ENCODE measurements at places on chromosomes 2 and 18. TPM values are rescaled to one million over a fixed set of nuclear protein-coding genes. Genes with fewer than 3 reads are reported as not detected.

Gene G6PC2
- total RNA-seq = not detected

- no peak overlapping the region for H3K4me3 ChIP-seq
- H3K27me3 ChIP-seq = peaks cover 3% of the 10 kb centered on the region
- no peaks in the 10 kb centered on the region for H3K4me1 ChIP-seq
These were observed 193.4 kb downstream of the LRRTM1 start for GRCh38 chr2:80111185-80111584.

DNA sequence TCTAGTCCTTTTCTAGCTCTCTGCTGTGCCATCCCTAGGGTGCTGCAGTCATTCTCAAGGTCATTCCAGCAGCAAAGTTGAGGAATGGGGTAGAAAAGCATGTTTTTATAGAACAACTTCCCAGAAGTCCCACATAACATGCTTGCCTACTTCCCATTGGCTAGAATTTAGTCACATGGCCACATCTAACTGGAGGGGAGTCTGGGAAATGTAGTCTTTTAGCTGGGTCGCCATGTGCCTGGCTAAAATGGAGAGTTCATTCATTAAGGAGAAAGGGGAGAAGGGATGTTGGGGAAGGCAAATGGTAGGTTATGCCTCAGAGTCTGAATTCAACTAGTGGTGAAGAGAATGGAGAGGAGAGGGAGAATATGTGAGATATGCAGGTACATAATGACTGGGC lies 85.7 kb downstream of the SLC4A3 start:
- peaks cover 2% of the 10 kb centered on the region for H3K27me3 ChIP-seq
- DNase-seq = no peak
- H3K36me3 ChIP-seq = peaks cover 5% of the 10 kb centered on the region
- H3K27ac ChIP-seq = no peak overlapping the region
- peak overlapping the region; percentile 8 for H3K4me3 ChIP-seq

DNA sequence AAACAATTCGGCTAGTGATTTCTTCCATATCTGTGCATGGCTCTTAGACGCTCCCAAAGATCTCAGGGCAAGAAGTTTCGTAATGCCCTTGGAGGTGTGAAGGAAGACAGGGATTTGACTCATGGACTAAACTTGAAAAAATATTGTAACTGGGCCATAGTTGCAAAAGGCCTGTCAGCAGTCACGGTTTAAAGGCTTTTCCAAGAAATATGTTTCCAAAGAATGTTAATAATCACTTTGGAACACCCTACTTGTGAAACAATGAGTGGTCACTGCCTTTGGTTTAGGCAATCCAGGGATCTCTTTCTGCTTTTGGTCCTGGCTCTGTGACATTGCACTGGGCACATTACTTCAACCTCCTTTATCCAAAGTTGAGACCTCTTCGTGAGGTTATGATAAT lies 102.5 kb upstream of the RASGRP3 start:
- no peak overlapping the region for H3K4me3 ChIP-seq
- H3K27me3 ChIP-seq = peaks cover 1% of the 10 kb centered on the region
- no peak for DNase-seq
- peaks cover 33% of the 10 kb centered on the region for H3K36me3 ChIP-seq

GRCh38 chr2:29104688-29105087 lies 10.5 kb upstream of the CLIP4 start:
- H3K27me3 ChIP-seq = no peaks in the 10 kb centered on the region
- no peak overlapping the region for H3K4me3 ChIP-seq
- no peaks in the 10 kb centered on the region for H3K36me3 ChIP-seq
- no peak overlapping the region for H3K27ac ChIP-seq
- no peak for DNase-seq
- no peaks in the 10 kb centered on the region for H3K4me1 ChIP-seq

DNA sequence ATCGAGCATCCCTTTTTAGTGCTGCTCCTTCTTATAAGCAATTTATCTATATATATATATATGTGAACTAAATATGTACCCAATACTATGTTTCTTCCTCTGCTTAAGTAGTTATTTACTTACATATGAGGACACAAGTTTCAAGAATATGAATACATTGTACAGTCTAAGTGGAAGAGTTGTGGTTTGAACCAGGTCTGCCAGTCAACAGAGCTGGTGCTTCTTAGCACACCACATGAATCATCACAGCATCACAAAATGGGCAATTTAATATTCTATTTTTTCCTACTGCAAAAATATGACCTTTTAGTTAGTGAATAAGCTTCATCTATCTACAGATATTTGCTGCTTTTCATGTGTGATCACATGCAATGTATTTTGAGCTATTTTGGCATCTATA lies 64.4 kb upstream of the SPAG16 start:
- H3K36me3 ChIP-seq = no peaks in the 10 kb centered on the region
- H3K27me3 ChIP-seq = peaks cover 3% of the 10 kb centered on the region
- no peaks in the 10 kb centered on the region for H3K4me1 ChIP-seq
- no peak overlapping the region for H3K4me3 ChIP-seq

GRCh38 chr2:174753038-174753633 lies 11.1 kb downstream of the CHRNA1 start:
- H3K36me3 ChIP-seq = no peaks in the 10 kb centered on the region
- H3K4me1 ChIP-seq = no peaks in the 10 kb centered on the region
- H3K27ac ChIP-seq = no peak overlapping the region
- no peak overlapping the region for H3K4me3 ChIP-seq
- peaks cover 4% of the 10 kb centered on the region for H3K27me3 ChIP-seq

GRCh38 chr2:187580462-187581124 lies 26.4 kb upstream of the TFPI start:
- H3K4me1 ChIP-seq = peaks cover 22% of the 10 kb centered on the region
- H3K36me3 ChIP-seq = no peaks in the 10 kb centered on the region
- H3K27ac ChIP-seq = peak overlapping the region; percentile 86
- H3K4me3 ChIP-seq = no peak overlapping the region
- no peak for DNase-seq
